ENCODE measurements at places on chromosomes 16 and 17.

- no peak for DNase-seq
These were observed 192.8 kb downstream of the C16orf78 start for GRCh38 chr16:49566432-49566831.

- DNase-seq, result no peak
These were observed 76.4 kb downstream of the KCNJ12 start for GRCh38 chr17:21452377-21453143.

GRCh38 chr16:80703131-80704071 lies 101.0 kb downstream of the CDYL2 start:
- no peak for DNase-seq

GRCh38 chr16:77759821-77760220 lies 28.5 kb upstream of the VAT1L start:
- no peak for DNase-seq

DNA sequence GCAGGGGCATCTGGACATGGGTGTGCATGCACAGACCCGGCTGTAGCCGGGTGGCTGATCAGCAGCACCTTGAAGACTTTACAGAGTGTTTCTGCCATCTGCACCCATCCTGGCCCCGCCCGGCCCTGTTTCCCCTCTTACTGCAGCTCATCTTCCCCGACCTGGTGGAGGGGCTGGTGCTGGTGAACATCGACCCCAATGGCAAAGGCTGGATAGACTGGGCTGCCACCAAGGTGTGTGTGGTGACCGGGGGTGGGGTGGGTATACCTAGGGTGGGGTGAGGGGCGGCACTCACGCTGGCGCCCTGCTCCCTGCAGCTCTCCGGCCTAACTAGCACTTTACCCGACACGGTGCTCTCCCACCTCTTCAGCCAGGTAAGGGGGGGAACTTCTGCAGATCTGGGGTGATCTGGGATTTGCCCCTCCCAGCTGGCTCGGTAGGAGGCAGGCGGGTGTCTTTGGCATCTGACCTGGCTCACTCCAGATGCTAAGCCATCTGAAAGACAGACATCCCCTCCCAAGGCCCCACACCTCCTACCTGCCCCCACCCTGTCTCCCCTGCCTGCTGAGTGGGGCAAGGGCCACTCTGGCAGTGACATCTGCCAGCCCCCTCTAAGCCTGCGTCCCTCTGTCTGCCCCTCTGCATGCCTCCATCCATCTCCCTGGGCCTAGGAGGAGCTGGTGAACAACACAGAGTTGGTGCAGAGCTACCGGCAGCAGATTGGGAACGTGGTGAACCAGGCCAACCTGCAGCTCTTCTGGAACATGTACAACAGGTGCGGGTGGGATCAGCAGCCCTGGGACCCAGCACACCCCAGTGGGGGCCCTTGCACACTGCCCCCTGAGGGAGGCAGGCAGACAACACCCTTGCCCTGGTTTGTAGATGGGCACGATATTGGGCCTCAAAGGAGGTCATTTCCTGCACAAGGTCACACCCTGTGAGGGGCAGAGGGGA lies 6.6 kb downstream of the NDRG4 start:
- DNase-seq, result no peak

DNA sequence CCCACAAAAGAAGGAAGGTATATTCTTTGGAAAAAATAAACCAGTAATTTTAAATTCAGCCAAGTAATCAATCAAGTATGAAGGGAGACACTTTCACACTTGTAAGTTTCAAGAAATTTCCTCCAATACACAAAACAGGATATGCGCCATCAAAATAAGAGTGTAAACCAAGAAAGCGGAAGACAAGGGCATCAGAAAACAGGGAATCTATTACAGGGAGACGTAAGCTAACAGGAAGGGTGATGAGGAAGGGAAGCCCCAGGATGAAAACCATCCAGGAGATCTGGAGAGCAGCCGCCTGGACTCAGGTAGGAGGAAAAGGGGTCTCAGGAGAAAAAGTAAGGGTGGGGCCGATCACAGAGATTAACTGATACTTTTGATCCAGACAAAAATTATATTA lies 31.8 kb upstream of the PITPNM3 start:
- no peak for DNase-seq
